ENCODE measurements at places on chromosomes 7 and 10. TPM values are rescaled to one million over a fixed set of nuclear protein-coding genes. Genes with fewer than 3 reads are reported as not detected.

GRCh38 chr10:14240253-14241189 is 90.2 kb downstream of the FRMD4A start:
- H3K4me3 ChIP-seq = no peak overlapping the region
- H3K27ac ChIP-seq = peak overlapping the region; percentile 86
- H3K27me3 ChIP-seq = no peaks in the 10 kb centered on the region
- no peaks in the 10 kb centered on the region for H3K36me3 ChIP-seq
- peak; percentile 56 for DNase-seq

- H3K27ac ChIP-seq = no peak overlapping the region
- H3K36me3 ChIP-seq = no peaks in the 10 kb centered on the region
- H3K27me3 ChIP-seq = no peaks in the 10 kb centered on the region
- no peak overlapping the region for H3K4me3 ChIP-seq
- DNase-seq = peak; percentile 83
- H3K4me1 ChIP-seq = no peaks in the 10 kb centered on the region
Observed at GRCh38 chr7:23938937-23939552, 229.0 kb downstream of the STK31 start.

The PLXDC2 gene
- total RNA-seq = 22.7 TPM

- H3K27me3 ChIP-seq = no peaks in the 10 kb centered on the region
- H3K4me3 ChIP-seq = no peak overlapping the region
- peaks cover 7% of the 10 kb centered on the region for H3K4me1 ChIP-seq
Observed at GRCh38 chr7:15306296-15306695, 255.5 kb downstream of the AGMO start.

DNA sequence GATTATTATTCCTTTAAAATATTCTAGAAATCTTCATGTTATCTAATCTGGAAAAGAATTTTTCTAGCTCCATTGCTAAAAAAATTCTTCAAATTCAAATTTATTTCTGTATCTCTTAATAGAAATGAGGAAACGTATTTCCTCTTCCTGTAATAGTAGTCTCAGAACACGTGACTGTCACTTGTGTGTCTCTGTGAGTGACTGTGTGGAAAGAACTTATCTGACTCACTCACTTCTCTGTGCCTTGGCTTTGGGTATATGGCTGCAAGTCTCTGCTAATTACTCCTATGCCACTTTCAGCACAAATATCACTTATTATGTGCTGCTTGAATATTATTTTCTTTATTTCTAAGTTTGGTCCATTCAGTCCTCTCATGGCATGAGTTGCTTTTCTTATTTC is 132.7 kb downstream of the CNTNAP2 start:
- no peak overlapping the region for H3K4me3 ChIP-seq
- H3K27me3 ChIP-seq = no peaks in the 10 kb centered on the region
- H3K36me3 ChIP-seq = no peaks in the 10 kb centered on the region
- H3K27ac ChIP-seq = no peak overlapping the region
- H3K4me1 ChIP-seq = peaks cover 12% of the 10 kb centered on the region

DNA sequence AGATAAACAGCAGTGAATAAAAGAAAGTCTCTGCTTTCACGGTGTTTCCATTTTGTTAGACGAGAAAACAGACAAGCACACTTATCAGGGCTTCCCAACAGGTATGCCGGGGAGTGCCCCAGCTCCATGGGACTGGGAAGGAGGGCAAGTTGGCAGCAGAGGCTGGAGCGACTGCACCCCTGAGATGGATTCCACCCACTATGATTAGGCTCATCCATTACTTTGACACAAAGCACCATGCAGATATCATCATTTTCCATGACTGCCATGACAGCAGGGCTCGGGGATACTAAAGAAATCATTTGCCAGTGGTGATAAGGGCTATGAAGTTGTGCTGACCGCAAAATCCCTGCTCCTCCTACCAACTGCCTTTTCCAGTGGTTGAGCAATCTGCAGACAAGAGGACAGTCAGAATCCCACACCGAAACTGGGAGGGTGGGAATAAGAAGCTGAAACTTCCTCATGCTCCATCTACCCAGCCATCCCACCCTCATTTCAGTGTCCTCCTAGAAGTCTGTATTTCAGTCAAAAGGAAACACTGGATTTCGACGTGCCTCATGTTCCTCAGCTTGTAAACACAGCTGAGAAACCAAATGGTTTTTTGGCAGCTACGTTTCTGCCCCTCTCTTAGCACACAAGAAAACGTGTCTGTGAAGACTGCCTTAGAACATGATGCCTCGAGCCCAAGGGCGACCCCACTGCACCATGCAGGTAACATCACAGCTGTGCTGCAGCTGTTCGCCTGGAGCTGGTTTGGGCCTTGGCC is 15.5 kb downstream of the CREB3L2 start:
- DNase-seq = no peak
- no peak overlapping the region for H3K4me3 ChIP-seq
- peaks cover 34% of the 10 kb centered on the region for H3K36me3 ChIP-seq
- no peaks in the 10 kb centered on the region for H3K27me3 ChIP-seq
- no peak overlapping the region for H3K27ac ChIP-seq

The DNTT gene
- not detected for total RNA-seq

- no peak overlapping the region for H3K27ac ChIP-seq
- H3K36me3 ChIP-seq = no peaks in the 10 kb centered on the region
- no peaks in the 10 kb centered on the region for H3K4me1 ChIP-seq
- DNase-seq = peak; percentile 97
- no peaks in the 10 kb centered on the region for H3K27me3 ChIP-seq
- H3K4me3 ChIP-seq = no peak overlapping the region
Observed at GRCh38 chr7:2709553-2710285, 21.7 kb downstream of the AMZ1 start.

GRCh38 chr10:11407939-11408338 is 203.5 kb downstream of the USP6NL start:
- H3K4me3 ChIP-seq = no peak overlapping the region
- H3K27me3 ChIP-seq = no peaks in the 10 kb centered on the region
- H3K4me1 ChIP-seq = no peaks in the 10 kb centered on the region
- H3K36me3 ChIP-seq = no peaks in the 10 kb centered on the region

The SLC25A28 gene
- 16.7 TPM for total RNA-seq

DNA sequence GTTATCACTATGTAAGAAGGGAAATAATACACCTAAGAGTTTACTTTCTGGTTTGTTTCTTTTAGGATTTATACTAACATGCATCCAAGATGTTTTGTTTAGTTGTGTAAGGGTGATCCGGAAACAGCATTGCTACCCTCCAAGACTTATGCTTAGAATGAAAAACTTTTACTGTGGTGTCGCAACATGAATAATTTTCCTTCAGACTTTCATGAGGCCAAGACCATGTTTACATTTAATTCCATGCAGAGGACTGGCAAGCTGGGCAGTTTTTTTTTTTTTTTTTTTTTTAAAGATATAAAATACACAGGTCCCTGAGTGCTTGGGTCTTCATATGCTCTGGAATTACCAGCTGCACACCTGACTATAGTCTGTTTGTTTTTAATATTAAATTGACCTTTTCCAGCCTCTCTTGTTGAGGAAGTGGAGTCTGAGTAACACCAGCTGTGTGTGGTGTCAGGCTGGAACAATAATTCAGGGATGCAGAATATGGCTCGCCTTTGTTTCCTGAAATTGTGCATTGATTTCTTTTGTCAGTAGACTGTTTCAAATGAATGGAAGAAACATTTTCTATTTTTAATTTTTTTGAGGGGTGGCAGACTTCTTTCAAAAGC is 81.7 kb downstream of the ST7 start:
- no peak for DNase-seq
- H3K4me1 ChIP-seq = no peaks in the 10 kb centered on the region
- no peaks in the 10 kb centered on the region for H3K27me3 ChIP-seq
- H3K36me3 ChIP-seq = no peaks in the 10 kb centered on the region
- no peak overlapping the region for H3K27ac ChIP-seq
- H3K4me3 ChIP-seq = no peak overlapping the region

The GDF2 gene
- total RNA-seq = not detected

The WNT8B gene
- total RNA-seq = not detected

The VAX1 gene
- total RNA-seq = 3.5 TPM

DNA sequence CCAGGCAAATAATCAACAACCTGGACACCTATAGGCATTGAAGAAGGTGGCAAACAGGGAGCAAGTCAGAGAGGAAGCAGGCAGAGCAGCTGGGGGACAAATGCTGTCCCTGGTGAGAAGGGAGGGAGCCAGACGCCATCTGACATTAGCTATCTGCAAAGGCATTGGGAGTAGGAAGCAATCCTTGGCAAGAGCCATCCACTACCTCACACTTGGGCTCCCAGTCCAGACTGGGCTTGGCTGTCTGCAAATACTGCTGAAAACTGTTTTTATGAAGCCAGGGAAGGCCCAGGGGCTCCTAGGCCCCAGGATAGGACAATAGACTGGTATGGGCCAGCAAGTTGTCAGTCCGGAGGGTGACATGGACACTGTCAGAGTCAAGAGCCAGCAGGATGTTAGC is 132.5 kb downstream of the SORBS1 start:
- peaks cover 20% of the 10 kb centered on the region for H3K4me1 ChIP-seq
- no peak for DNase-seq
- no peak overlapping the region for H3K27ac ChIP-seq
- no peak overlapping the region for H3K4me3 ChIP-seq

The NUDT1 gene
- 84.7 TPM for total RNA-seq

DNA sequence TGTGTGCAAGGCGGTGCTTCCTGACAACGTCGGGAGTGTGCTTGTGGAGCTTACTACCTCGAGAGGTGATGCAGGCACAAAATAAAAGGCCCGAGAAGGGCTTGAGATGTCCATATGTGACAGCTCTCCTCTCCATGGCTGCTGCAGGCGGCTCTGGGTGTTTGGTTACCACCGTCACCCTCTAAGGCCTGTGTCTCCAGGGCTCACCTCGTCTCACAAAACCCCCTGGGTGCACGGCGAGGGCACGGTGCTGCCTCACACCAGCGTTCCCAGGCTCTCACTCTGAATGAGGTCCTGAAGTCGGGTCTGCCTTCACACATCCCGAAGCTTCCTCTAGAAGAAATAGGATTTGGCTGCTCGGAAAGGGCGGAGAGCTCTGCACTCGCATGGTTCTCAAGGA is 32.9 kb downstream of the PROSER2 start:
- H3K4me3 ChIP-seq = no peak overlapping the region
- no peak overlapping the region for H3K27ac ChIP-seq
- H3K27me3 ChIP-seq = no peaks in the 10 kb centered on the region
- DNase-seq = no peak
- peaks cover 27% of the 10 kb centered on the region for H3K36me3 ChIP-seq

GRCh38 chr10:48607356-48608278 is 2.7 kb upstream of the ARHGAP22 start:
- no peaks in the 10 kb centered on the region for H3K27me3 ChIP-seq
- peak; percentile 24 for DNase-seq
- no peak overlapping the region for H3K27ac ChIP-seq
- no peaks in the 10 kb centered on the region for H3K36me3 ChIP-seq

DNA sequence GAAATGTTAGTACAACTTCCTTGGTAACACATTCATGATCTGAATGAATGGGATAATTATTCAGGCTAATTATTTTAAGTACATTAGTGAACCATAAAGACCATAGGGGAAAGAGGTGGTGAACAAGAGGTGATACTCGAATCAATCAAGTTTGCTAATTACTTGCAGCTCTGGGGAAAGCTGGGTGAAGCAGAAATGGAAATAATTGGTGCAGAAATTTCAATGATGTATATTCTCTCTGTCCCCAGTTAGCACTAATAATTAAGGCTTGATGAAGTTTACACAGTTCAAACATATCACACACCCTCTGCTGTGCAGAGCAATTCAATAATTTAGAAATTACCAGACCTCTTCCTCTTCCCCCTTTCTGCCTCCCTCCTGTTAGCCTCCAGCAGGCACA is 49.4 kb upstream of the OPALIN start:
- no peaks in the 10 kb centered on the region for H3K27me3 ChIP-seq
- H3K36me3 ChIP-seq = no peaks in the 10 kb centered on the region
- no peak overlapping the region for H3K27ac ChIP-seq
- H3K4me3 ChIP-seq = no peak overlapping the region
- DNase-seq = no peak
- H3K4me1 ChIP-seq = no peaks in the 10 kb centered on the region

- peaks cover 9% of the 10 kb centered on the region for H3K36me3 ChIP-seq
- no peaks in the 10 kb centered on the region for H3K27me3 ChIP-seq
- no peak overlapping the region for H3K4me3 ChIP-seq
- H3K27ac ChIP-seq = no peak overlapping the region
- no peaks in the 10 kb centered on the region for H3K4me1 ChIP-seq
Observed at GRCh38 chr7:19958309-19958896, 185.0 kb upstream of the TMEM196 start.

The PKD1L1 gene
- 0.13 TPM for total RNA-seq

The CAMK2B gene
- not detected for total RNA-seq

DNA sequence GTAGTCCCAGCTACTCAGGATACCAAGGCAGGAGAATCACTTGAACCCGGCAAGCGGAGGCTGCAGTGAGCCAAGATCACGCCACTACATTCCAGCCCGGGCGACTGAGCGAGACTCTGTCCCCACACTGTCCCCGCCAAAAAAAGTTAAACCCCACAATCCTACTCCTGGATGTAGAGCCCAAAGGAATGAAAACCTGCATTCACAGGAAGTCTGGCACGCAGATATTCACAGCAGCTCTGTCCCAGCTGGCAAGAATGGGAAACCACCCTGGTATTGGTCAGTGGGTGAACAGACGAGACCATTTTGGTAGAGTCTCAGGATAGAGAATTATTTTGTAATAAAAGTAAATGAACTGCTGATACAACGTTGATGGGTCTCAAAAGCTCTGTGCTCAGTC is 225.2 kb downstream of the MAD1L1 start:
- no peaks in the 10 kb centered on the region for H3K36me3 ChIP-seq
- no peaks in the 10 kb centered on the region for H3K27me3 ChIP-seq
- H3K27ac ChIP-seq = no peak overlapping the region
- H3K4me3 ChIP-seq = no peak overlapping the region
- DNase-seq = no peak

GRCh38 chr10:111989136-111989911 is 194.2 kb downstream of the GPAM start:
- H3K36me3 ChIP-seq = no peaks in the 10 kb centered on the region
- no peak overlapping the region for H3K4me3 ChIP-seq
- peaks cover 10% of the 10 kb centered on the region for H3K4me1 ChIP-seq
- no peak overlapping the region for H3K27ac ChIP-seq
- no peak for DNase-seq
- no peaks in the 10 kb centered on the region for H3K27me3 ChIP-seq

DNA sequence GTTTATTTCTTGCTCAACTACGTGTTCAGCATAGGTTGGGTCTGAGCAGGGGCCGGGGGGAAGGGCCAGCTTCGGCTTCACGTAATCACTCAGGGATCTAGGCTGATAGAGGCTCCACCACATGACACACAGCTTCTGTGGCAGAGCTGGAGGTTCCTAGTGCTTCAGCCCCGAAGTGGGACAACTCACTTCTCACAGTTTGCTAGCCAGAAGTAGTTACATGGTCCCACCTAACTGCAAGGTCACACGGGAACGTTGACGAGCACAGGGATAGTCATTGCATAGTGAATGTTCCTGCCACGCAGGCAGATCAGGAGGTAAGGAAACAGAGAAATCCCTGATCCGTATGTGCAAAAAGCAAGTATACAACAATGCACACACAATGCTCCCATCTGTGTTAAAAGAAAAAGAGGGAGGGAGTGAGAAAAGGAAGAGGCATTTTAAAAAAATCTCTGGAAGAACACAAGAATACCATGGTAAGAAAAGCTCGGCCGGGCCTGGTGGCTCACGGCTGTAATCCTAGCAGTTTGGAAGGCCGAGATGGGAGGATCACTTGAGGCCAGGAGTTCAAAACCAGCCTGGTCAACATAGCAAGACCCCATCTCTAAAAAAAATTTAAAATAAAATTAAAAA is 16.9 kb downstream of the SMURF1 start:
- DNase-seq = peak; percentile 64
- no peaks in the 10 kb centered on the region for H3K36me3 ChIP-seq
- H3K4me1 ChIP-seq = peaks cover 6% of the 10 kb centered on the region
- no peaks in the 10 kb centered on the region for H3K27me3 ChIP-seq
- H3K27ac ChIP-seq = no peak overlapping the region

The PNLIP gene
- not detected for total RNA-seq
